HCT116 (cell line): ENCODE measurements at places on chromosomes 2 and 18. TPM values are rescaled to one million over a fixed set of nuclear protein-coding genes. Genes with fewer than 3 reads are reported as not detected.

DNA sequence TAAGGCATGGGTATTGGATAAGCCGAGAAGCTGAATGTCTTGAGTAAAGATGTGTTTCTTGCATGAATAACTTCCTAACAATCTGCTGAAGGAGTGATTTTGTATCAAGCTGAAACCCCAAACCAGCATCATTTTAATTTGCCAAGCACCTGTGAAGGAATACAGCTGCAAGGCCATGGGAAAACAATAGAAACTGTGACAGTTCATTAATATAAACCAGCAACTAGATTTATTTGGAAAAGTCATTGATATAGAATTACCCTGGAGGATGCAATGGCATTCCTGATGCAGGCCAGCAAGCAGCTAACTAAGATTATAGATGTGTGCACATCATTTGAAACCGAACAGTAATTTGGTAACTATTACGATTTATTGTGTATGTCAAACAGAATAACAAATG, 155.7 kb upstream of the TCF4 start:
- DNase-seq = no peak

DNA sequence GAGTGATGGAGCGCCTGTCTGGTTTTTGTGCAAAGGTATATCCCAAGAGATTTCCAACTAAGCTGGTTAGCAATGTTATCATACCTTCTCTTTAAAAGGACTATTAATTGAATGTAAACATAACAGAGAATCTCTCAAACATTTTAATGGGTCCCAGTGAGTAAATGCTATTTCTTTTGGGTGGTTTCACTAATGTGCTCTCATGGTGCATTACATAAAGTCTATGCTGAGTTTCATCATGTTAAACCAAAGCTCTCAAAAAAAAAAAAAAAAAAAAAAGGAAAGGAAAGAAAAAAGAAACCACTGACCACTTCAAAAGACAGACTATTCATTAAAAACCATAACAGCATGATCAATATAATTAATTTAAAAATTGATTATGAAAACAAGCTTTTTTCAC, 119.1 kb upstream of the SCN1A start:
- DNase-seq = no peak

- DNase-seq = no peak
These were observed 21.6 kb downstream of the PTPN2 start for GRCh38 chr18:12862467-12862866.

GREB1 gene
- 6.2 TPM for total RNA-seq

- no peak for DNase-seq
These were observed 6.3 kb downstream of the RBFA start for GRCh38 chr18:80040515-80040914.

- DNase-seq = no peak
These were observed 35.2 kb downstream of the SP140L start for GRCh38 chr2:230362030-230362691.

DNA sequence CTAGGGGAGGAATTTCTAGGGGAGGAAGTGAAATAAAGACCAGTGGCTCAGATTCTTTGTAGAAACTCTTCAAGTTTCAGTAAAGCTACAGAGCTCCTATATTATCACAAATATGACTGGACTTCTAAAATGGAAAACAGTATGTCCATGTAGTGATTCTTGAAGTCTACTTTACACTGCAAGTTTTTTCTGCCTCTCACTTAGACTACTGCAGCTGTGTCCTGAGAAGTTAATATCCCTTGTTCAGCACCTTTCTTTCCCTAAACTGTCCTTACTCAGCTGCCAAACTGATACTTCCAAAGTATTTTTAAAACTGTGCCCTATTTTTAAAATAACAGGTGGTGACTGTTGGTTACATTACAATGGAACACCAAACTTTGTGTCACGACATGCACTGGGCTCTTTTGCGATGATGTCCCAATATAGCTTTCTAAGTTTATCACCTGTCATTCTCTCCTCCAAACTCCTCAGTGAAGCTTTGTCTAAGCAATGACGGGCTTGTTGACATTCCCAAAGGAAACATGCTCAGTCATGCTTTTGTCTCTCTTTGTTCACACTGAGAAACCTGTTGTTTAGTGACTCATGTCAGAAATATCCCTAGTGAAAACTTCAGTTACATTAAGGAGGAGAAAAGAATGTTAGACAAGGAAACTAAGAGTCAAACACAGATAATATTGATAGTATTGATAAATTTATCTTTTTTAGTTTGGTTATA, 341.1 kb downstream of the ARL6IP6 start:
- DNase-seq = peak; percentile 61

GRCh38 chr18:8794934-8795280, 89.6 kb downstream of the MTCL1 start:
- no peak for DNase-seq

- no peak for DNase-seq
These were observed 55.6 kb downstream of the GREB1 start for GRCh38 chr2:11589316-11589940.

- DNase-seq = no peak
These were observed 99.3 kb downstream of the COPS8 start for GRCh38 chr2:237184919-237185552.

RGPD4 gene
- 0.07 TPM for total RNA-seq

DNA sequence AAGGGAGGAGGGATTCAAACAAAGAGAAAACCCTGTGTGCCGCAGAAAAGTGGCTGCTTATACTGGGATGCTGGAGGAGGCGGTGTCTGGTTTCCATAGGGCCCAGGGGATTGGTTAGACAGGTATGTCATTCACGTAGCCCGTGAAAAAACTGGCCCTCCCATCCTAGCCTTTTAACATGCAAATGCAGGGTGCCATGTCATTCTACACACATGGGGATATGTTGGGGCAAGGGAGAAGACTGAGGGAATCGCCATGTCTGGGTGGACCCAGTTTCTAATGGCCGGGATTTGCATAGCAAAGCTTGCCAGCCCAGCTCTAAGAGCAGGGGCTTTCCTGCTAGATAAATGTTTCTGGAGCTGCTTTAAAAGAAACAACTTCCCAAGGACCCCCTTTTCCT, 8.2 kb upstream of the RNU2-63P start:
- DNase-seq = no peak

SLC39A6 gene
- total RNA-seq = 70.5 TPM

DNA sequence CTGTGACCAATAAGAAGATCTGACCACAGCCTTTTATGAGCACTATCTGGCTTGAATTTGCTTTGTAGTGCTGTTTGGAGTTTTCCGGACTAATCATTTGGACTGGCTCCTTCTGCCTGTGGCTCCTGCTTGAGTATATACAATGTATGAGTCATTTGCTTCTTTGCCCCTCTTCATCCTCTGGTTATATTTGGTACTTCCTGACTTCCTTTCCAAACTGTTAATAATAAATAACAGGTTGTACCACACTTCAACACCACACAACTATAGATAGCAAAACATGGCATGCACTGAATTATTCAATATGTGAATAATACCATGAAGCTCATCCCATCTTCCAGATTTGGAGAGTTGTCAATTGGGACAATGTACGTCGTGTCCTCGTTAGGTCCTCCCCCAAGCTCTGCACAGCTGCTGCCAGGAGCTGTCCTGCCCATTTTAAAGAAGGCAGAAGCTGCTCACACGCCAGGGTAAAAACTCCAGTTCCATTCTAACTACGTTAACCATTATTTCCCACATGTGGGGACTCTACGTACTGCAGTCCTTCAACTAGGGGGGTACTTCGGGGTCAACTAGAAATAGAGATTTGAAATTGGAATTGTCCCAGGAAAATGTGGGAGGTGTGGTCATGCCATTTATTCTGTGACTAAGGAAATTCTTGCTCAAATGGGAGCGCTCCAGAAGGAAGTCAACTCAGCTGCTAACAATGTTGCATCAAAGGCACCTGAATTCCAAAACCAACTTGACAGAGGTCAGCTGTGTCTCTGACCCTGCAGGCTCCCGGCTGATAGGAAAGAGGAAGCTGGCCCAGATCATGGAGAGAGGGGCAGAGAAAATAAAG, 38.1 kb downstream of the ST8SIA5 start:
- no peak for DNase-seq

DNA sequence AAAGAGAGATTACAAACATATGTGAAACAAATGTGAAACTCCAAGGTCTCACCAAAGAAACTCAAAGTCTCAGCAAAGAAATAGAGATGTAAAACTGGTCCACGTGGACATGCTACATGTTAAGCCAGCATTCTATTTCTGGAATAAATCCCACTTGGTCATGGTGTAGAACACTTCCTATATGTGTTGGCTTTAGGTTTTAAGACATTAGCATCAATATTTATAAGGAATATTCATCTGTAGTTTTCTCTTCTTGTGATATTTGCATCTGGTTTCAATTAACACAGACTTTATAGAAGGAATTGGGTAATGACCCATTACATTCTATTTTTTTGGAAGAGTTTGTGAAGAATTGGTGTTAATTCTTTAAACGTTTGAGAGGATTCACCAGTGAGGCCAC, 133.1 kb downstream of the COPS8 start:
- DNase-seq = no peak

- no peak for DNase-seq
These were observed 105.6 kb downstream of the MAPK4 start for GRCh38 chr18:50665519-50665918.

DNA sequence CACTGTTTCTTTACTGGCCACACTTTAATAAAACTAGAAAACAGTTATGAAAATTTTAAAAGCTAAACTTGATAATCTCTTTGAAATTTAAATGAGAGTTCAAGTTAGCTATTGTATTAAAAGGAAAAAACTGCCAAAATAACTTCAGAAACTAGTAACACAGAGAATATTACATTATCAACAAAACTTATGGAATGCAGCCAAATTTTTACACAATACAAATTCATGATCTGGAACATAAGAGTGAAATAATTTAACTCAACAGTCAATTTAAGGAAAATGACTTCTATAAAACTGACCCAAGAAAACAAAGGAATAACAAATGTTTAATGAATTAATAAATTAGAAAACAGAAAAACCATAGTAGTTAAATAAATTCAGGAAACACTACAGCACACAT, 65.0 kb downstream of the TCF4 start:
- DNase-seq = no peak

PCARE gene
- not detected for total RNA-seq

ACVR1 gene
- total RNA-seq = 16.9 TPM

GRCh38 chr2:126656431-126657147, 631 bp downstream of the GYPC start:
- no peak for DNase-seq

RTP5 gene
- total RNA-seq = not detected

DNA sequence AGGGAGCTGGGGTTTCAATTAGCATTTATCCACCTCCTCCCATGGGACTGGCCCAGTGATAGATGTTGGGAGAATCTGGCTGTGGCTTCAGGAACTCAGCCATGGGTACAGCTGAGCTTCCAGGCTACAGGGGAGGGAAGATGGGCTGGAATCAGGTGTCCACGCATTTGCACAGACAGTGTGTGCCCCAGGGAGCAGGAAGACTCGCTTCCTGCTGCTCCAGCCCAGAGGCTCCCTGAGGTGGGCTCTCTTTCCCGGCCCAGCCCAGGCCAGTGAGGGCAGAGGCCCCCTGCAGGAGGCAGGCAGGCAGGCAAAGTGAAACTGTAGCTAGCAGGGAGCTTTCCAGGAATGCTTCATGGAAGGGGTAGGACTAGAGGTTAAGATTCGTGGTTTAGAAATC, 28.7 kb downstream of the DYSF start:
- DNase-seq = no peak

DNA sequence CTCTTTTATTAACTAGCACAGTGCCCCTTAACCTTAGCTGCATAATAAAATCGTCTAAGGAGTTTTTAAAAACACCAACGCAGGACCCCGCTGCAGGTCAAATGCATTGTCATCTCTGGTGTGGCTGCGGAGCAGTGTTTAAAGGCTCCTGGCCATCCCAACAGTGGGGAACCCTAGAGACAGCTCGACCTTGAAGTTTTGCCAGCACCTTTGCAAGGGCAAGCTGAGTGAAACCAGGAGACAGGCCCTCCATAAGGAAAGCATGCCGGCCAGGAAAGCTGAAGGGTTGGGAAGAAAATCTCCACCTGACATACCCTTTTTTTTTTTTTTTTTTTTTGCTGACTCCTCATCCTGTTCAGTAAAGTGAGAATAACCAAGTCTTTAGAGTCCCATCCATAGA, 349.0 kb downstream of the CMPK2 start:
- no peak for DNase-seq

- DNase-seq = no peak
These were observed 58.3 kb upstream of the PXDN start for GRCh38 chr2:1802469-1803216.

LGALSL gene
- 14.2 TPM for total RNA-seq

- no peak for DNase-seq
These were observed 23.5 kb upstream of the MYO1B start for GRCh38 chr2:191221666-191222065.

DNA sequence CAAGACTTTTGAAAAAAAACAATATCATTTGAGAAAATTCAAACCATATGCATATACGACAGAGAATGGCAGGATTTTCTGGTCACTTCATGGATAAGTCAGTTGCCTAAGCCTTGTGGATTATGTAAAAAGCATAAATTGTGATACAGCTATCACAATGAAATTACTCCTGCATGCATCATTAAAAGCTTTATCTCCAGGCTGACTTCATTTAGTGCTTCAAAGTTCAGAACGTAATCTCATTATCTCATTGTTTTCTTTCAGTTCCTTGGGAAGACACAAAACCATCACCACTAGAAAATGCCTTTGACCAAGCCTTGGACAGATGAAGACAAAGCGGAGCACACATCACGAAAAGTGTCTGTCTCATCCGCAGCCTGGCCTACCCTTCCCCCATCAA, 57.0 kb downstream of the L3MBTL4 start:
- DNase-seq = no peak

TMEM169 gene
- 0.42 TPM for total RNA-seq

DNA sequence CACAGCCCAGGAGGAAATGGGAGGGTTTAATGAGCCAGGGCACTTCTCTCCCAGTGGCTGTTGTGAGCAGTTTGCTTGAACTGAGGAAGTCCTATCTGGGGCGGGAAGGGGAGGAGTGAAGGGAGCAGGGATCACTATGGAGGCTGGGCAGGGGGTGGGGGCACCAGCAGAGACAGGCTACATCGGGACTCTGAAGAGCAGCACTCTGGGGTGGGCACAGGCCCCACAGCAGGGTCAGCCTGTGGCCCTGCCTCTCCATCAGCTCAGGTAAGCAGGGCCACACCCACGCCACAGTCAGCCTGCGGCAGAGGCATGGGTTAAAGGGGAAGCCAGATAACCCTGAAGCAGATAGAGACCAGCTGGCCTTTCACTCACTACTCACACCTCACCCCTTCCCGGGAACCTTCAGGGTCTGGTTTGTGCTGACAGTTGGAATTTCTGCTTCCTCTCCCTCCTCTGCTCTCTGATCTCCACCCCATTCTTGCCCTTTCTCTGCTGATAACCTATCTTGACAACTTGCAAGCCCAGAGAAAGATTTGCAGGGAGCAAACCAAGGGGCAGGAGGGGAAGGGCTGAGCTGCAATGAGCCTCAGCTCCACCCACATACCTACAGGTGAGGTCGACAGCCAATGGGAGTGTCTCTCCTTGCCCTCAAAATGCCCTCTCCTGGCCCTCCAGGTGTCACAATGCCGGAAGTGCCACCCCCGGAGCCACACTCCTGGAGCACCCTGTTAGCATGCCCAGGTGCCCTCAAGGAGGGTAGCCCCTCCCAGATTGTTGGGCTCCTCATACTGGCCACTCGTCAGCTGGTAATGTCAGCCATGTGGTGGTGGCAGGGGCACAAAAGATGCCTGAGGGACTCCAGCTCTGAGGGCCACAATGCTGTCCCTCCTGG, 3.7 kb downstream of the SIGLEC15 start:
- DNase-seq = no peak

- DNase-seq = no peak
These were observed 23.1 kb upstream of the GPC1 start for GRCh38 chr2:240412211-240412861.
